ENCODE measurements at places on chromosomes 6 and 20. TPM values are rescaled to one million over a fixed set of nuclear protein-coding genes. Genes with fewer than 3 reads are reported as not detected.

The EFCAB8 gene
- total RNA-seq, result not detected

The HUS1B gene
- 0.31 TPM for total RNA-seq

The NCOA6 gene
- total RNA-seq, result 19.9 TPM

The SPATA25 gene
- 0.53 TPM for total RNA-seq

The SLC35D3 gene
- 0.14 TPM for total RNA-seq

The IPCEF1 gene
- total RNA-seq, result 0.02 TPM

The KCNK16 gene
- total RNA-seq, result not detected

The RAMACL gene
- total RNA-seq, result 0.11 TPM
